ENCODE measurements at places on chromosomes 5 and 9. TPM values are rescaled to one million over a fixed set of nuclear protein-coding genes. Genes with fewer than 3 reads are reported as not detected.

SURF6 gene
- 28.0 TPM for total RNA-seq

DNA sequence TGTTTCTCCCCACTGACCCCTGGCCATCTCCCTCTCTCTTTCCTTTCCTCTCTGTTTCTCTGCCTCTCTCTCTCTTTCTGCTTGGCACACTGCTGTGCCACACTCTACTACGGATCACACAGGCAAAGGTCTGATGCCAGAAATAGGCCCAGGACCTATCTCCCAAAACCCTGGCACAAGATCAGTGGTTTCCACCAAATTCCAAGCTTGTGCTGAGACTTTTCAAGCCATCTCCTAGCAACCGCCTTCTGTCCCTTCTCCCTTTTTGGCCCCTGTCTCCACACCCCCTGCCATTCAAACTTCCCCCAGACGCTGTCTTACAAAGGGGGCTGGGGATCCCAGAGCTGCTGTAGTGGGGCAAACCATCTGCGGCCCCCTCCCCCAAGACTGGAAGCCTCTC is 38.5 kb upstream of the RARS1 start:
- DNase-seq: no peak
- no peaks in the 10 kb centered on the region for H3K4me1 ChIP-seq
- no peak overlapping the region for H3K27ac ChIP-seq
- H3K4me3 ChIP-seq: no peak overlapping the region
- H3K36me3 ChIP-seq: peaks cover 13% of the 10 kb centered on the region

- no peaks in the 10 kb centered on the region for H3K27me3 ChIP-seq
- H3K4me1 ChIP-seq: peaks cover 67% of the 10 kb centered on the region
- no peak for DNase-seq
- H3K4me3 ChIP-seq: peak overlapping the region; percentile 97
Measured at GRCh38 chr9:70259512-70259802, 679 bp downstream of the SMC5 start.

DNA sequence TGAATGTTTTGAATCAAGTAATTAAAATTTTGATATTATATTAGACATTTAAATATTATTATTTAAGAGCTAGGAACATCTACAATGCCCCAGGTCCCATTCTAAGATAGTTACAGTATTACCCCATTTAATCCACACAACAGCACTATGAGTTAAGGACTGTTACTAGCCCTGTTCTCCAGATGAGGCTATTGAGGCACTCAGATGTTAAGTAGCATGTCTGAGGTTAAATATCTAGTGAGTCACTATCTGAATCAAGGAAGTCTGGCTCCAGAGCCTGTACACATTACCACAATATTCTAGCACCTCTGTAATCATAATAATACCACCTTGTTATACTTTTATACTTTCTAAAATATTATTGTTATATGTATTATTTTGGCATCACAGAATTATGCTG is 304.6 kb downstream of the PDE4D start:
- no peak overlapping the region for H3K4me3 ChIP-seq
- no peaks in the 10 kb centered on the region for H3K27me3 ChIP-seq
- H3K36me3 ChIP-seq: no peaks in the 10 kb centered on the region
- peaks cover 33% of the 10 kb centered on the region for H3K4me1 ChIP-seq

GRCh38 chr9:131677444-131678180 is 62.3 kb downstream of the RAPGEF1 start:
- H3K4me3 ChIP-seq: peak overlapping the region; percentile 40
- H3K4me1 ChIP-seq: peaks cover 39% of the 10 kb centered on the region
- H3K27me3 ChIP-seq: no peaks in the 10 kb centered on the region
- H3K36me3 ChIP-seq: no peaks in the 10 kb centered on the region
- peak overlapping the region; percentile 75 for H3K27ac ChIP-seq

Measured in PC-3 (cell line).